Inflammatory macrophage treated with lipopolysaccharide for 4 hours (primary cell): ENCODE measurements at places on chromosomes 3 and 15.

DNA sequence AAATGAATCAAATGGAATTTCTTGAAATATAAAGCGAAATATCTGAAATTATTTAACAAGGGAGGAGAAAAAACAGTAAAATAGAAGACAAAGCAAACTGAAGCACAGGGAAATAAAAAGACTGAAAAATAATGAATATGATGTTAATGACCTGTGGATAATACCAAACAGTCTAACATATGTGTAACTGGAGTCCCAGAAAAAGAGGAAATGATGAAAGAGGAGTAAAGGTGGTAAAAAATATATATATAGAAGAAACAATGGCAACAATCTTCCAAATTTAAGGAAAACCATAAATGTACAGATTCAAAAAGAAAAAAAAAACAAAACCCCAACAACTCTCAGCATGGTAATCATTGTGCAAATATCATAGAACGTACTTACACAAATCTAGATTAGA lies 21.2 kb downstream of the UBE3A start:
- DNase-seq, result no peak

- DNase-seq, result no peak
Measured at GRCh38 chr15:41010345-41010744, 57.1 kb downstream of the CHAC1 start.

GRCh38 chr3:40631341-40631995 lies 106.7 kb downstream of the ZNF621 start:
- no peak for DNase-seq

GRCh38 chr3:104816716-104817115 lies 550.0 kb upstream of the ALCAM start:
- no peak for DNase-seq

GRCh38 chr3:48960841-48961413 lies 29.1 kb upstream of the P4HTM start:
- no peak for DNase-seq

DNA sequence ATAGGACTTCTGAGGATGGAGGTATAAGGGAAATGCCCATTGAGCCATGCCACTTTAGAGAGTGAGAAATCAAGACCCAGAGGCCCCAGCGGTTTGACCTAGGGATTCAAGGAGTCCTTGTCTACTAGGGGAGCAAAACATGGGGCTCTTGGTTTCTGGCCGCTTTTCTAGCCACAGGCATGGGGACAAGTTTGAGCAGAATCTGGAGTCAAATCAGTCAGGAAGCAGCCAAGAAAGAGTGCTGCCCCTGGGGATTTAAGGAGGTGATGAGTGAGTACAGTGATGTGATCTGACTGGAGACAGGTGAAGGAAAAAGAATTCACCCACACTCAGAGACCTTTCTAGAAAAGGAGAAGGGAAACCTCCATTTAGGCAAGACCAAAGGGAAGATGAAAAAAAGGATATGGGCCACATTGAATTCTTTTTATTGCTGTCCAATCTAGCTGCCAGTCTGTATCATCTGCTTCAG lies 244.0 kb upstream of the TBC1D5 start:
- no peak for DNase-seq

GRCh38 chr3:136196401-136197158 lies 445 bp upstream of the MSL2 start:
- DNase-seq, result peak; percentile 100

GRCh38 chr3:14689247-14689980 lies 14.5 kb downstream of the C3orf20 start:
- DNase-seq, result peak; percentile 31

DNA sequence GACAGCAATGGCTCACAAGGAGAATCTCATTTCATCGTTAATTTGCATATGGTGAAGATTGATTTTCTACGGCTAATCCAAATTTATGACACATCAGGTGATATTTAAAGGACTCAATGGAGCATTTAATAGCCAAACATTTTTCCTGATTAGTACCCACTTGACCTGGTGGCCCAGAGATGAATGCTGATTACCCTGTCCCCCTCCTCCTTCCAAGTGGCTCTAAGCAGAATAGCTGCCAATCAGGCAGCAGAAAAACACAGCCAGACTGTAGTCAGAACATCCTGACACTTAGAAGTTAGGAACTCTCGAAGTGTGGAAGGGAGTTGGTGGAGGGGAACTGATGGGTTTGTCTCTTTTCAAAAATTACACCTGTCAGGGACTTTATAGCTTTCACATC lies 302.5 kb downstream of the ZNF621 start:
- DNase-seq, result no peak

- DNase-seq, result no peak
Measured at GRCh38 chr3:64426551-64426950, 201.3 kb upstream of the PRICKLE2 start.

GRCh38 chr15:67092752-67093503 lies 27.5 kb downstream of the SMAD3 start:
- DNase-seq, result no peak

DNA sequence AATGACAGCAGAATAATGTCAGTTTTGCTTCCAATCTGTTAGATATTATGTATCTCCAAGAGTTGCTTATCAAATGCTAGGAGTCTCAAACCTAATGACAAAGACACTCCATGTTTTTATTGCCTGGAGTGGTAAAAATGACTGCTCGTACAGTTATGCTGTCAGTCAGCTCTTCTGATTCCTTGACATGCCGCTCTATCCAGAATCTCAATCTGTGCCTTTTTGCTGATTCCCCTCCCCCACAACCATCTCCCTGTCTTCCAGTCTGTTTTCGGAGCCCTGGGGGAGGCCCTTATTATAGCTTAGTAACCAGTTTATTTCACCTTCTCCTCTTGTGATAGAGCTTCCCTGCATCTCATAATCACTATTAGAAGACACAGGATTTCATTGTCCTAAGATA lies 2.6 kb downstream of the MKRN2 start:
- DNase-seq, result no peak

DNA sequence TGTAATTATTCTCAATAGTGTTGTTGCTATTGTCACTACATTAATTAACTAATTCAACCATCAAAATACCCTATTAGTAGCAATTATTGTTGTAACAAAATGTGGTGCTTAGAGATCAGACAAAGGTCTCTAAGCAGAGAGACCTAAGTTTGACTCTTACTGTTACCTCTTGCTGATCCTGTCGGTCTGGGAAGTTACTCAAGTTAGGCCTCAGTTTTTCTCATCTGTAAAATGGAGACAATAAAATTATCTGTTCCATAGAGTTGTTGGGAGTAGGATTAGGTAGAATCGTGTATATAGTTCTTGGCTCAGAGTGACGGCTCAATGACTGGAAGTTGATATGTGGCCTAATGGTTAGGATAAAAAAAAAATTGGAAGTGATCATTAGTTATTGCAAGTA lies 69.8 kb upstream of the ARL8B start:
- no peak for DNase-seq

GRCh38 chr15:98872774-98873173 lies 134.8 kb downstream of the PGPEP1L start:
- no peak for DNase-seq

DNA sequence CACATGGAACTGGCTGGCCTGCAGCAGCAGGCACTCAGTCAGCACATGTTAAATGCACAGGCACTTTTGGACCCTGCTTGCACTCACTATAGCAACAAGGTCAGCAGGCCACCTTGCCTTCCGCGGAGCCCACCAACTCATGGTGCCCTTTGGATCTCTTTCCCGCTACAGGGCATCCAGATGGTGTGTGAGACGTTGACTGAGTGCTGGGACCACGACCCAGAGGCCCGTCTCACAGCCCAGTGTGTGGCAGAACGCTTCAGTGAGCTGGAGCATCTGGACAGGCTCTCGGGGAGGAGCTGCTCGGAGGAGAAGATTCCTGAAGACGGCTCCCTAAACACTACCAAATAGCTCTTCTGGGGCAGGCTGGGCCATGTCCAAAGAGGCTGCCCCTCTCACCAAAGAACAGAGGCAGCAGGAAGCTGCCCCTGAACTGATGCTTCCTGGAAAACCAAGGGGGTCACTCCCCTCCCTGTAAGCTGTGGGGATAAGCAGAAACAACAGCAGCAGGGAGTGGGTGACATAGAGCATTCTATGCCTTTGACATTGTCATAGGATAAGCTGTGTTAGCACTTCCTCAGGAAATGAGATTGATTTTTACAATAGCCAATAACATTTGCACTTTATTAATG lies 85.0 kb downstream of the TGFBR2 start:
- no peak for DNase-seq

- peak; percentile 19 for DNase-seq
Measured at GRCh38 chr3:114878114-114878839, 268.8 kb downstream of the ZBTB20 start.

GRCh38 chr15:48355377-48355776 lies 24.1 kb downstream of the DUT start:
- DNase-seq, result no peak

- DNase-seq, result no peak
Measured at GRCh38 chr3:137612291-137612690, 151.8 kb upstream of the SOX14 start.

DNA sequence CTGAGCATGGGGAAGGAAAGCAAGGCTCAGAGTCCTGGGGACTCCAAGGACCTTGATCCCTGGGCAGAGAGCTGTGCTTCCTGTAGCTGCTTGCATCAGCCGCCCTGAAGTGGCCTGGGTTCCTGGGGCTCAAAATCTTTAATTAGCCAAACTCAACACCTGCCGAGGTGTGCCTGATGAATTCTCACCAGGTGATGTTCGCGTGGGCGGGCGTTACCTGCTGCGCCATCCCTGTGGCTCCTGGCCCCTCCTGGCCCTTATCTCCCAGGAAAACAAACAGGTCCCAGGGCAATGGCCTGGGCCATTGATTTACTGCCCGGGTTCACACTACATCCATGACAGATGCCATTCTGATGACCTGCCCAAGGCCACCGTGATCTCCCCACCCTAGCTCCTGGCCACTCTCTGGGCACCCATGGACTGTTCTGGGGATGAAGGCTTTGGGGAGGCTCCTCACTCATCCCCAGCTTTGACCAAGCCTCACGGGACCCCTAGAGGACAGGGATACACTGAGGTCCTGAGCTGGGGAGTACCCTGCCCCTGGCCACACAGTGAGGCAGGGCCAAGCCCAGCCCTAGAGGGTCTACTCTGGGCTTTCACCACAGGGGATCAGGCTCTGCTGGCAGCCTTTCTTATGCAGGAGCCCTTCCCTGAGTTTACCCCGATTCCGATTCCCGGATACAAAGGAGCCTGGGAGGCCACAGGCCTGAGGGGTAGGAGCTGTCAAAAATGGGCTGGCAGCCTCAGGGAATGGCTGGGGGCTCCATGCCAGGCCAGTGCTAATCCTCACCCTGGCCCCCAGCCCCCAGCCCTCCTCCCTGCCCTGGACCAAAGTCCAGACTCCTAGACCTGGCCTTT lies 5.7 kb downstream of the SLC38A3 start:
- DNase-seq, result no peak

GRCh38 chr15:45603881-45604280 lies 16.7 kb downstream of the BLOC1S6 start:
- peak; percentile 63 for DNase-seq

- no peak for DNase-seq
Measured at GRCh38 chr3:42043099-42043813, 47.9 kb upstream of the TRAK1 start.

- no peak for DNase-seq
Measured at GRCh38 chr3:32056559-32057290, 49.7 kb upstream of the GPD1L start.

DNA sequence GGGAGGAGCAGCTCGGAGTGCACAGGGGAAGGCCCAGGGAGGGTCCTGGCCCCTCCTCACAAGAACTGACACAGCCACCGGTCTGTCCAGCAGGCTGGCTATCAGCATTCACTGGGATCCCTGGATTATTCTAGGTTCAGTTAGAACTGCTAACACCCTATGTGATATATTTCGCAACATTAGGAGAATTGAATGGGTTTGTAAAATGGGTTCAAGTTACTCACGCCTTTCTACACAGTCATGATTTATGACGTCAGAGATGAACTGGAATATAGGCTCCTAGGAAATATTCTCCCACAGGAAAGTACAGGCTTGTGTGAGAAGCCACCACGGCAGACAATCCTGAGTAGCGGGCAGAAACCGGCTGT lies 969 bp upstream of the BSN start:
- DNase-seq, result peak; percentile 5

- DNase-seq, result no peak
Measured at GRCh38 chr15:45117308-45118130, 3.4 kb downstream of the DUOXA2 start.

DNA sequence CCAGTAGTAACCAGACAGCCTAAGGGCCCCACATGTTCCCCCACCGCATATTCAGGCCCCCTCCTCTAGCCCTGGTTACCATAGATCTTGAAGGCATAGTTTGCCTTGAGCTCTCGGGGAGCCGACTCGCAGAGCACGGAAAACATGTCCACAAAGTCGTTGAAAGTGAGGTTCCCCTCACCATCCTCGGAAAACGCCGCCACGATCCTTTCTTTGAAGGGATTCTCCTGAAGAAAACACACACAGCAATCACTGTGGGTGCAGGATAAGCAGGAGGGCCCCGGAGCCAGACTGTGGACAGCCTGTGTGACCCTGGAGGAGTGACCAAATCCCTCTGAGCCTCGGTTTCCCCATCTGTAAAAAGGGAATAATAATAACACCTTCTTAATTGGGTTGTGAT lies 16.8 kb downstream of the SH2D7 start:
- DNase-seq, result no peak

GRCh38 chr15:40069178-40070165 lies 30.5 kb upstream of the SRP14 start:
- no peak for DNase-seq

DNA sequence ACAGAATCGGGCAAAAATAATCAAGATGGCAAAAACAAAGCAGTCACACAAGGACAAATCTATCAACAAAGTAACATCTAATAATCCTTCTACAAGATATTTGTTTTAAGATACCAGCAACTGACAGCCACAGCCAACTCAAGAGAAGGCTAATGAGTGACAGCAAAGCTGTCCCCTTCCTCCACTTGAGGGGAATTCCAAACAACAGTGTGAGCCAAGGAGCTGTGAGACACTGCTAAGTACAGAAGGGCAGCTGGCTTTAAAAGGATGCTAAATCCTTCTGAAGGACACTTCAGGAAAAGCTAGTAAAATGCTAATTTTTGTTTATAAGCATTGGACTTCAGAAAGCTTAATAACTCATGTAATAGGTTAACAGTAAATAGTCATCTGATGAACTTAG lies 120.3 kb upstream of the GOLGA8J start:
- DNase-seq, result no peak
